ENCODE measurements at places on chromosomes 11 and 22. TPM values are rescaled to one million over a fixed set of nuclear protein-coding genes. Genes with fewer than 3 reads are reported as not detected.

Gene CRYBA4
- total RNA-seq = not detected

Gene MAPK8IP2
- 0.43 TPM for total RNA-seq

Gene ACR
- not detected for total RNA-seq

Gene POU2AF1
- not detected for total RNA-seq

Gene FBXO7
- 44.3 TPM for total RNA-seq

Gene JAML
- total RNA-seq = not detected

Gene MADD
- total RNA-seq = 8.2 TPM

Gene PTGDR2
- not detected for total RNA-seq

Gene AIFM3
- 1.9 TPM for total RNA-seq

Gene POU2AF3
- total RNA-seq = not detected

Gene RDX
- total RNA-seq = 96.3 TPM

Gene TREH
- not detected for total RNA-seq

Gene IGSF9B
- under 0.01 TPM for total RNA-seq

Gene CCND1
- total RNA-seq = 427 TPM

Gene MMP8
- total RNA-seq = 0.24 TPM

Gene MUC15
- under 0.01 TPM for total RNA-seq

Gene BBOX1
- 2.7 TPM for total RNA-seq

Gene RASD2
- total RNA-seq = 0.43 TPM

Gene CDKN1C
- total RNA-seq = 13.5 TPM

Gene ARSA
- 27.7 TPM for total RNA-seq

Gene APOBEC3H
- total RNA-seq = 1.5 TPM

Gene PRR5L
- 51.8 TPM for total RNA-seq

Gene DEFB131B
- total RNA-seq = not detected

Gene HEPACAM
- not detected for total RNA-seq

Gene MGAT3
- under 0.01 TPM for total RNA-seq

Gene TEX12
- not detected for total RNA-seq

Gene UBQLN3
- not detected for total RNA-seq

Gene BARX2
- 4.1 TPM for total RNA-seq

Gene USP2
- 0.96 TPM for total RNA-seq

Gene MIOX
- not detected for total RNA-seq

Gene APOA1
- not detected for total RNA-seq

Gene CCDC81
- not detected for total RNA-seq

Gene MYEOV
- total RNA-seq = under 0.01 TPM

Gene TMEM134
- 20.9 TPM for total RNA-seq

Gene OR8D4
- not detected for total RNA-seq

Gene TRIM48
- total RNA-seq = not detected

Gene PRG3
- total RNA-seq = not detected

Gene TRPC6
- not detected for total RNA-seq

Gene OVCH2
- not detected for total RNA-seq

Gene C11orf86
- not detected for total RNA-seq

Gene OR10A2
- under 0.01 TPM for total RNA-seq

Gene TTC36
- 1.1 TPM for total RNA-seq

Gene NCAM1
- total RNA-seq = 0.24 TPM

Gene PATE4
- total RNA-seq = not detected

Gene FGF4
- total RNA-seq = not detected

Gene TANGO2
- total RNA-seq = 36.9 TPM

Gene PYGM
- total RNA-seq = 0.21 TPM

Gene SMIM35
- not detected for total RNA-seq

Gene GAS2L1
- total RNA-seq = 17.9 TPM

Gene LRRC10B
- total RNA-seq = not detected

Gene CD3E
- total RNA-seq = not detected

Gene TEX54
- not detected for total RNA-seq

Gene PCNX3
- 15.4 TPM for total RNA-seq

Gene RBMXL2
- total RNA-seq = under 0.01 TPM

Gene UPK3A
- not detected for total RNA-seq

Gene GVQW3
- 0.43 TPM for total RNA-seq

Gene OR5A1
- not detected for total RNA-seq

Gene C11orf87
- under 0.01 TPM for total RNA-seq

All from tracheal epithelial cell (primary cell).